Astrocyte of the spinal cord (primary cell): ENCODE measurements at places on chromosomes 3 and 15.

GRCh38 chr3:38646630-38647029 is 2.9 kb downstream of the SCN5A start:
- peak; percentile 8 for DNase-seq

- no peak for DNase-seq
Measured at GRCh38 chr3:80978216-80978969, 783.1 kb downstream of the GBE1 start.

DNA sequence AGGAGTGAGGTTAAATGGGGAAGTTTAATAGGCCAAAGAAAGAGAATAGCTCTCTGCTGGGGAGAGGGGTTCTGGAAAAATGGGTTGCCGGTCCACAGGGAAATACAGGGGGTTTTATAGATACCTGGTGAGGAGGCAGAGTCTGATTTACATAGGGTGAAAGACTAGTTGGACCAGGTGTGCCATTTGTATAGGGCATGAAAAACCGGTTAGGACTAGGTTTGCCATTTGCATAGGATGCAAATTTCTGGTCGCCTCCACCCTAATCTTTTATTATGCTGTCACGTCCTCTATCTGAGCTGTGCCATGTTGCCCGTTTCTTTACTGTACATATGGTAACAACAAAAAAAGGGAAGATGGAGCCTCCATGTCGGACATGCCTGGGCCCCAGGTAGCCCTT is 960.1 kb downstream of the FHIT start:
- DNase-seq: no peak

GRCh38 chr3:53044371-53044710 is 1.5 kb downstream of the SFMBT1 start:
- no peak for DNase-seq

DNA sequence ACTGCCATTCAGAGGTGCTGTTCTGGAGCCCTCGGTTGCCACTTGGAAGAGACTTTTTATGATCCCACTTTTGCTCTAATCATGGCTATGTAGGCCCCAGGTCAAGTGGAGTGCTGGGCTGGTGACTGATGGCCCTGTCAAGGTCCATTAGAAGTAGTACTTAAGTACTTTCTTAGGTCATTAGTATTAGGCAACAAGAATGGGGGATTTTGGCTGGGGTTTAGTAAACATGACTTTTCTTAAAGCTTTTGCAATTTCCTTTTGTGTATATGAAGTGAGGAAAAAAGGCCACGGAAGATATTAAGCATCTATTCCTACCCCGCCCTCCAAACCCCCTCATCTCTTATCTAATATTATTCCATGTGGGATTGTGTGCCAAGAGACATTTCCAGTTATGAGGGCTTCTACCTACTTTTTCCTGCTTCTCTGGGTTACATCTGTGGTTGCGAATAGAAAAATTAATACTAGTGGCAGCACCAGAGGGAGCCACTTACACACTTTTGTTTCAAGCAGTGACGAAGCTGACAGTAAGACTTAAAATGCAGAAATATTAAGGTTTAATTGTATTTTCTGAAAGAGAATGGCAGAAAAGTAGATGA is 13.9 kb downstream of the NLGN1 start:
- DNase-seq: peak; percentile 70

GRCh38 chr3:42652611-42653302 is 740 bp upstream of the ZBTB47 start:
- DNase-seq: peak; percentile 84
